ENCODE measurements at places on chromosomes 2 and 18.
A peak's percentile ranks its signal among the peaks of the same experiment; 100 is the strongest.

DNA sequence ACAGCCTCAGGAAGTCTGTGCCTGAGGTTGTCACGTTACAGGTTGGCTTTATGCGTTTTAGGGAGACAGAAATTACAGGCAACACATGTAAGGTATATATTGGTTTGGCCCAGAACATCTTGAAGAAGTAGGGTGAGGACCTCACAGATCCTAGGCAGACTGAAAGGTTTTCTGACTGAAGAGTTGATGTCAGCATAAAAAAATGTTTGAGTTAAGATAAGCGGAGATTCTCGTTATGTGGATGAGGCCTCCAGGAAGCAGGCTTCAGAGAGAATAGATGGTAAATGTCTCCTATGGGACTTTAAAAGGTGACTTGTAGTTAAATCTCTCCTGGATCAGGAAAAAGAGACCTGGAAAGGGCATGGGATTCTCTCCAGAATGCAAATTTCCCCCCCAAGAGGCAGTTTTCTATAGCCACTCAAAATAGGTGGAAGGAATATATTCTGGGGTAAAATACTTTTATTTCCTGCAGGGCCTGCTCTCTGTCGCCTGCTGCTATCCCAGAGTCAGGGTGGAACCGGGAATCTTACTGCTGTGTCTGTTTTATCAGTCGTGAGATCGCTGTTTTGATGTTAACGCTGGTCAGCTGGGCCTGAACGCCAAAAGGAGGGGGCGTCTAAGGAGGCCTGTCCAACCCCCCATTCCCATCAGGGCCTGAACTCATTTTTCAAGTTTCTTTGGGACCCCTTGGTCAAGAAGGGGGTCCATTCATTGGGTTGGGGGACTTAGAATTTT is 171.1 kb downstream of the HDAC4 start:
- DNase-seq, result no peak

- no peak for DNase-seq
Measured at GRCh38 chr2:27308359-27308881, at the start of gene UCN. UCN (minus strand) TSS chr2:27308445; CDS start chr2:27307895, 550 bp downstream.

DNA sequence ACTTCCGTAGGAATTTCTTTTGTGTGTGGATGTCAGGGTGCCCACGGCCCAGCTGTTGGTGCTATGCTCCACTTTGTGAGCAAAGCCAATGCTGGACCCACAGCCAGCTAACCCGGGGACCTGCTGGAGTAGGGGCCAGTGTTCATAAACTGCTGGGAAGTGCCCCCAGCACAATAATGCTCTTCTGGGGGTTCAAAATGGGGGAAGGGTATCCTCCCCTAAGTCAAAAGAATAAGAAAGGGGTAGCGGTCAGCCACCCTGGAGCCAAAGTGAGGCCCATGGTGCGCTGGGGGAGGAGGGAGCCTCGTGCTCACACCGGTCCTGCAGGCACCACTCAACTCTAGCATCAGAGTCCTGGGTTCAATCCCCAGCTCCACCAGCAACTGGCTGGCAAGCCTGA is 115.8 kb upstream of the NPAS2 start:
- no peak for DNase-seq

DNA sequence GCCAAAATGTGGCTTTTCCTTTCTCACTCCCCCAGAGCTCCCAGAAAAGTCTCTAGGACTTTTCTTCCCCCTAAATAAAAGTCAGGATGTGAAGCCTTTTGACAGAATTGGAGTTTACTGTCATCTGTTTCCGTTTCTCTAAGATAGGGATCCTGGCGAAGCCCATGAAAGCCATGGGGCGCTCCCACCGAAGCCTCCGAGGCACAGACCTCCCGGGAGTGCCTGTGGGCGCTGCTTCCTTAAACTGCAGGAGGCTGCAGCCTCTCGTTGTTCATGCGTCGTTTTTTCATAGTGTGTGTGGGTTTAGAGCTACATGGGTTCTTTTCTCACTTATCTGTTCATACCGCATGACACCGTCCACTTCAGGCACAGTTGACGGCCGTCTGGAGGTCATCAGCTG is 56.8 kb downstream of the ASAP2 start:
- DNase-seq, result peak; percentile 73

DNA sequence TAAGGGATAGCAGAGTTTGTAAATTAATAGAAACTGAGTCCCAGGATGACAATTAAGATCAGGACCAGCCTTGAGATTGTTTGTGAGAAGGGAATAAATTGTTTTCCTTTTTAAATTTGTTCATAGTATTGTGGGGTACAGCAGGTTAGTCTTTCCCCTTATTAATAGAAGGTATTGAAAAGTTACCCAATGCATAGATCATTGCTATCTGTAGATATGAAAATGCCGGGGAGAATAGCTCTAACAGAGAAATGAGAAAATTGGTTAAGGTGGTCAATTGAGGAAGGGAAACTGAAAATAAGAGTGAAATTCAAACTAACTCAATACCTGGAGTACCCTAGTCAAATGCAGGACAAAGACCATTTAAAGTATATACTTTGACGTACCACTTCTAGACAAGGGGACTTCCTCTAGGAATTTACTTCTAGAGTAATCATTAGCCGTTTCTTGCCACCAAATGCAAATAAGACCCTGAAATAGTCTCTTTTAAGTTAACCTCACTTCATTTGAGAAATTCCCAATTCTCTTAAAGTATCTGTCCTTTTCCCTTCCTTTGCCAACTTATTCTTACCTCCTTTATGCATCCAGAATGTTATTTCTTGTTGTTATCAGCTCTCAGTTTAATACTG is 1224.4 kb upstream of the LRRTM1 start:
- DNase-seq, result no peak

GRCh38 chr2:32844253-32844652 is 102.5 kb upstream of the LTBP1 start:
- no peak for DNase-seq

- no peak for DNase-seq
Measured at GRCh38 chr2:795531-796041, 118.4 kb upstream of the TMEM18 start.

- peak; percentile 8 for DNase-seq
Measured at GRCh38 chr2:33457556-33458247, 18.7 kb upstream of the RASGRP3 start.

- no peak for DNase-seq
Measured at GRCh38 chr2:148914463-148914862, 39.4 kb downstream of the KIF5C start.
